ENCODE measurements at places on chromosomes 11 and 22. TPM values are rescaled to one million over a fixed set of nuclear protein-coding genes. Genes with fewer than 3 reads are reported as not detected.

Gene GALNT18
- total RNA-seq = not detected

Gene OR51B4
- not detected for total RNA-seq

Gene AQP11
- total RNA-seq = 0.24 TPM

Gene SLC22A8
- total RNA-seq = not detected

Gene GGT5
- total RNA-seq = not detected

Gene FSHB
- not detected for total RNA-seq

Gene OR6T1
- not detected for total RNA-seq

Gene USP28
- 6.8 TPM for total RNA-seq

Gene CSKMT
- 25.4 TPM for total RNA-seq

Gene BEST1
- total RNA-seq = 0.31 TPM

Gene A4GALT
- total RNA-seq = not detected

Gene OSM
- 26.5 TPM for total RNA-seq

Gene MRGPRX3
- total RNA-seq = not detected

Gene GNG3
- total RNA-seq = not detected

Gene SHANK3
- total RNA-seq = not detected

Gene NKAPD1
- total RNA-seq = 16.3 TPM

Gene PVALB
- total RNA-seq = not detected

Gene MS4A3
- not detected for total RNA-seq

Gene FJX1
- not detected for total RNA-seq

Gene HTR3A
- total RNA-seq = not detected

Gene CBLIF
- not detected for total RNA-seq

Gene ROBO4
- total RNA-seq = not detected

Gene PPP1R14B
- 25.7 TPM for total RNA-seq

Gene PLAAT4
- total RNA-seq = 84.0 TPM

Gene TMEM258
- total RNA-seq = 53.9 TPM

Gene SLC22A24
- not detected for total RNA-seq

Gene KLHDC7B
- 2.3 TPM for total RNA-seq

Gene SLC35C1
- total RNA-seq = 3.3 TPM

Gene OR8D1
- total RNA-seq = not detected

Gene FAM180B
- 0.38 TPM for total RNA-seq

Gene MDK
- total RNA-seq = 3.6 TPM

Gene OR8K1
- total RNA-seq = not detected

Gene MMP10
- total RNA-seq = not detected

Gene GAS2
- 1.4 TPM for total RNA-seq

Gene ARHGAP32
- 5.3 TPM for total RNA-seq

Gene NPAS4
- not detected for total RNA-seq

Gene SOX6
- total RNA-seq = not detected

Gene OR6A2
- not detected for total RNA-seq

Gene MYBPC3
- not detected for total RNA-seq

Gene OR2AG1
- total RNA-seq = not detected
